ENCODE measurements at places on chromosomes 1 and 21.

- H3K27me3 ChIP-seq: no peaks in the 10 kb centered on the region
- no peak overlapping the region for H3K27ac ChIP-seq
- peaks cover 3% of the 10 kb centered on the region for H3K36me3 ChIP-seq
- H3K4me3 ChIP-seq: no peak overlapping the region
- no peak for DNase-seq
Measured at GRCh38 chr1:70202173-70202758, 3.1 kb downstream of the LRRC40 start.

GRCh38 chr1:195939844-195940243 is 668.4 kb downstream of the KCNT2 start:
- H3K4me1 ChIP-seq: no peaks in the 10 kb centered on the region
- no peaks in the 10 kb centered on the region for H3K36me3 ChIP-seq
- DNase-seq: no peak
- no peak overlapping the region for H3K4me3 ChIP-seq
- no peak overlapping the region for H3K27ac ChIP-seq
- no peaks in the 10 kb centered on the region for H3K27me3 ChIP-seq

GRCh38 chr1:8962812-8963530 is 17.3 kb downstream of the CA6 start:
- no peaks in the 10 kb centered on the region for H3K27me3 ChIP-seq
- peak; percentile 80 for DNase-seq
- H3K4me3 ChIP-seq: peak overlapping the region; percentile 45

DNA sequence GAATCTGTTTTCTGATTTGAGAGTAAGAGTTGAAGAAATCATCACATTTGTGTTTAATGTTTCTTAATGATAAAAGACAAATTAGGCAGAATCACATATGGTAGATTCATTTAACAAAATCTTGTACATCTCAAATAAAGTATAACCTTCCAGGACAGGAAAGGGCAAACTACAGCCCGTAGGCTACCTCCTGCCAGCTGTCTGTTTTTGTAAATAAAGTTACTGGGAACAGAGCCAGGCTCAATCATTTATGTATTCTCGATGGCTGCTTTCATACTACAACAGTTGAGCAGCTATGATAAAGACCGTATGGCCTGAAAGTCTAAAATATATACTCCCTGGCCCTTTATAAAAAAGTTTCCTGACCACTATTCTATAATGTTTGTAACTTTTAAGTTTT is 204.1 kb downstream of the COL24A1 start:
- H3K27me3 ChIP-seq: no peaks in the 10 kb centered on the region
- no peak overlapping the region for H3K4me3 ChIP-seq
- no peak overlapping the region for H3K27ac ChIP-seq
- H3K4me1 ChIP-seq: no peaks in the 10 kb centered on the region
- no peak for DNase-seq

All from activated CD8-positive, alpha-beta memory T cell treated with anti-CD3 and anti-CD28 coated beads, Interleukin-2, amount 10 ng/mL, durations not matched to agents 7 days and 5 days (primary cell).